NCI-H2171 (cell line): ENCODE measurements at places on chromosomes 16 and 17.

DNA sequence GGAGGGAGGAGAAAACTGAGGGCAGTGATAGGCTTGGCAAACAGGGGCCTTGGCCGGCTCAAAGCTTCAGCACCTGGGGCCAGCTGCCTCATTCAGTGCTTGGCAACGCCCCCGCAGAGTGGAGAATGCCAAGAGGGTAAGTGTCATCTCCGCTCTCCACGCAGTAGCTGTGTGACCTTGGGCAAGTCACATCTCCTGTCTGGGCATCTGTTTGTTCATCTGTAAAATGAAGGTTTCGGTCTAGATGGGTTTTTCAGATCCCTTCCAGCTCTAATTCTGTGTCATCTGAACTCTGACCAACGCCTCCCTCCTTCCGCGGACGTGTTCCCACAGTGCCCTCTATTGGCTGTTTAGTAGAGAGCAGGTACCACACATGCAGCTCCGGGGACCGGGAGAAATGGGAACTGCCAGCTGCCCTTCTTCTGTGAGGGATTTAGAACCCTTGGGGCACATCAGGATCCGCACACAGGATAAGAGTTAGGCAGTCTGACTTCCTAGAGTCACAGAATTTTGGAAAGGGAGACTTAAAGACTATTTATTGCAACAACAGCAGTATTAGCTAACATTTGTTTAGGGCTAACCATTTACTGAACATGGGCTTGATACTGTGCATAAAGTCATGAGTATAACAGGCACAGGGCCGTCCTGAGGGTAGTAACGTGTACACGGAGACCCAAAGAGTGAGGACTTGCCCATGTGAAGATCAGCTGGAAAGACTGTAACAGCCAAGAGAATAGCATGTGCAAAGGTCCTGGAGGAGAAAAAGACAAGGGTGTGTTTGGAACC lies 26.8 kb downstream of the GP2 start:
- DNase-seq: no peak

DNA sequence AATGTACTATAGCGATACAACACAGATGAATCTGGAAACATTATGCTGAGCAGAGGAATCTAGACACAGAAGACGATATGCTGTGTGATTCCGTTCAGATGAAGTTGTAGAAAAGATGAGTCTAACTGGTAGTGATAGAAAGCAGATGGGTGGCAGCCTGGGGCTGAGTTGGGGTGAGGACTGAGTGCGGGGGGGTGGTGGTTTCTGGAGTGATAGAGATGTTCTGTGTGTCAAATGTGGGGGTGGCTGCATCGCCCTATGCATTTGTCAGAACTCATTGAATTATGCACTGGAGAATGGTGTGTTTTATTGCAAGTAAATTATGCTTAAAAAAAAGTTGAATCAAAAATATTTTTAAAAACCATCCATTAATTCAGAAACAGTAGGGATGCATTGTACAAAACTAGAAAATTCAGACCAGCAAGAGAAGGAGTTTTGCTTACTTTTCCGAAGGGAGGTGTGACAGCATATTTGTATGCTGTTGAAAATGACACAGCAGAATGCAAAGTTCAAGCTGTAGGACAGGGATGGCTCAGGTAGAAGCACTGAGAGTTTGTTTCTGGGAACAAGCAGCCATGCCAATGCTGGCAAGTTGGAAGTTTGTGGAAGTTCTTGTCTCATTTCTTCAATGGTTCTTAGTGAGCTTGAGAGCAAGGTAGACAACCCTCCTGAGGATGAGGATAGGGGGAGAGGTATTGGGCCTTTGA lies 13.0 kb upstream of the DRG2 start:
- DNase-seq: no peak

DNA sequence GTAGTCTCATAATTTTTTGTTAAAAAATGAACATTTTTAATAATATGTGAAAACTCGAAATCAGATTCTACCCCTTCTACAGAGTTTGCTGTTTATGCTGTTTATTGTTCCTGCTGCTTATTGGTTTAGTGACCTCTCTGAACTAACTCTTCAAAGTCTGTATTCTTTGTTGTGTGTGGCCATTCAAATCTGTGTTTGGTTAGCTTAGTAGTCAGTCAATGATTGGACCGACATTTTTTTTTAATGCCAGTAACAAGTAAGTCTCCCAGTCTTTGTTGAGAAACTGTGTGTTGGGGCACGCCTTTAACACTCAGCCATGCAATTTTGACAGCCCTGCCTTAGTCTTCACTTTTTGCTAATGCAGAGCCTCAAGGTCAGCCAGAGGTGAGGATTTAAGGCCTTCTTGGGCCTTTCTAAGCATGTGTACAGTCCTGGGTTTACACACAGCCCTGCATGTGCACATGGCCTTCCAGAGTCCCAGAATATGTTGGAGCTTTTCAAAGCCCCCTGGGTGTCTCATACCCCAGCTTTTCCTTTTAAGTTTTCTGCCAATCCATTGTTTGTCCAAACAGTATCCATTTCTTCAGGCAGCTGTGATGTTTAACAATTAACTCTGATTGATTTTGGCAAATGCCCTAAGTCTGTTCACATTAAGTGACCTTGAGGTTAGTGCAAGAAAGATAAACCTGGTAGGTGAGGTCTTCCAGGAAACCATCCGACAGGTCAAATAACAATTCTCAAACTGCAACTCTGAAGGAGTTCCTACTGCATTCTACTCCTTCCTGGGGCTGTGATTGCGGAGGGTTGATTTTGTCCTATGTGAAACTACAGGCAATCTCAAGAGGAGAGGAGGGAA lies 389.3 kb downstream of the PMP22 start:
- no peak for DNase-seq

DNA sequence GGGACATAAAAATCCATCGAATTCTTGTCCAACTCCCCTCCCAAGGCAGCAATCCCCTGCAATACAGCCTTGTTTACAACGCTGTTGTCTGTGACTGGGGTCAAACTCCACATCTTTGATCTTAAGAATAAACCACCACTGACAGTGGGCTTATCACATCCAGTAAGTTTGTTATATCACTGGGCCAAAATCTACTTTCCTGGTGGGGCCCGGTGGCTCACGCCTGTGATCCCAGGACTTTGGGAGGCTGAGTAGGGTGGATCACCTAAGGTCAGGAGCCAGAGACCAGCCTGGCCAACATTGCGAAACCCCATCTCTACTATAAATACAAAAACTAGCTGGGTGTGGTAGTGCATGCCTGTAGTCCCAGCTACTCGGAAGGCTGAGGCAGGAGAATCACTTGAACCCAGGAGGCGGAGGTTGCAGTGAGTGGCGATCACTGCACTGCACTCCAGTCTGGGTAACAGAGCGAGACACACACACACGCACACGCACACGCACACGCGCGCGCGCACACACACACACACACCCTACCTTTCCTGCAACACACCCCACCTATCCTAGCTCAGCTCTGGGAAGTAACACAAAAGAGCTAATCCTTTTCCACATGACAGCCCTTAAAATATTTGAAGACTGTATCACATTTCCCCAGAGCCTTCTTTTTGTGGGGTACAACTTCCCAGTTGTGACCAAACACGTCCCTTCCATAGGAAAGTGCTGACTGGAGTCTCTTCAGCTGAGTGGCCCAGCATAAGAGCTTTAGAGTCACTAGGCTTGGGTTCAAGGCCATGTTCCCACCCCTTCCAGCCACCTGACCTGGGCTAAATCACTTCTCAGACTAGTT lies 20.9 kb upstream of the ABCC1 start:
- no peak for DNase-seq

- DNase-seq: no peak
These were observed 5.2 kb downstream of the P4HB start for GRCh38 chr17:81854974-81855774.

- peak; percentile 69 for DNase-seq
These were observed 156.8 kb upstream of the CDH13 start for GRCh38 chr16:82470016-82470415.

DNA sequence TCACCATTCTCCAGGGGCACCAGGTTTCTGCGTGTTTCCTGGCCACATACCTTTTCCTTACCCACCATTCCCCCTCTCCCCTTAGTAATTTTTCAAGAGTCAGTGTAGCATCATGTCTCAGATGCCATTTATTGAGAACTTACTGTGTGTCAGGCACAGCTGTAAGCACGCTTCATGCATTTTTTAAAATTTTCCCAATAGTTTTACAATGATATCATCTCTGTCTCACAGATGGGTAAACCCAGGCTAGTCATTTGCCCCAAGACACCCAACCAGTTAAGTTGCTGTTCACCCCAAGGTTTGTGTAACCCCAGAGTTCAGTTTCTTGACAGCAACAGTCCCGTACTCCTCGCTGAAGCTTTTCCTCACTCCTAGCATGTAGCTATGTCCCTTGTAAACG lies 56.4 kb upstream of the IRX3 start:
- DNase-seq: no peak

DNA sequence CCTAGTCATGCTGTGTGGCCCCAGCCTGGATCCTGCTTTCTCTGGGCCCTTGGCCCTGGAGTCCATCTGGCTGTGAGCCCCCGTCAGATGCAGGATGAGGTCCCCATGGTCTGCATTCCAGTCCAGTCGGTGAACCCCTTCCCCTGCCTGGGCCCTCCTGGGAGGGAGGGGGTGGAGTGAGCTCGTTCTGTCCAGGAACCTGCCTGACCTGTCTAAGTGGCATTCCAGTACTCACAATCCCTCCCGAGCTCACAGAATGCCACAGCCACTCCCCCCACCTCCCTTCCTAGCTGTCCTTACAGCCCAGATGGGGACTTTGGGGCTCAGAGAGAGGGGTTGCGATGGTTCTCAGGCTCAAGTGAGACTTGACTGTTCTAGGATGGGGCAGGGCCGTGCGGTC lies 15.5 kb downstream of the SPNS2 start:
- no peak for DNase-seq

DNA sequence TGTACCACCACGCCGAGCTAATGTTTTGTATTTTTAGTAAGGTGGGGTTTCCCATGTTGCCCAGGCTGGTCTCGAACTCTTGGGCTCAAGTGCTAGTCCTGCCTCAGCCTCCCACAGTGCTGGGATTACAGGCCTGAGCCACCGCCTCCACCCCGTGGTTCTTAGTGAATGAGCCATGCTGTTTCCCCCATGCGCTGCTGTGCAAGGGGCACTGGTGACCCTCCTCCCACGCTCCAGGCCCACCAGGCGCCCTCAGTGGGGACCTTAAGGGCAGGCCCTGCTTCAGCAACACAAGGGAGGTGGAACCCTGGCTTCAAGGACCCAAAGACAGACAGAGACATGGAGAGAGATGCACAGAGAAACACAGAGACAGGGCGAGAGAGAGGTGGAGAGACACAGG lies 15.4 kb upstream of the NUDT16L1 start:
- no peak for DNase-seq

DNA sequence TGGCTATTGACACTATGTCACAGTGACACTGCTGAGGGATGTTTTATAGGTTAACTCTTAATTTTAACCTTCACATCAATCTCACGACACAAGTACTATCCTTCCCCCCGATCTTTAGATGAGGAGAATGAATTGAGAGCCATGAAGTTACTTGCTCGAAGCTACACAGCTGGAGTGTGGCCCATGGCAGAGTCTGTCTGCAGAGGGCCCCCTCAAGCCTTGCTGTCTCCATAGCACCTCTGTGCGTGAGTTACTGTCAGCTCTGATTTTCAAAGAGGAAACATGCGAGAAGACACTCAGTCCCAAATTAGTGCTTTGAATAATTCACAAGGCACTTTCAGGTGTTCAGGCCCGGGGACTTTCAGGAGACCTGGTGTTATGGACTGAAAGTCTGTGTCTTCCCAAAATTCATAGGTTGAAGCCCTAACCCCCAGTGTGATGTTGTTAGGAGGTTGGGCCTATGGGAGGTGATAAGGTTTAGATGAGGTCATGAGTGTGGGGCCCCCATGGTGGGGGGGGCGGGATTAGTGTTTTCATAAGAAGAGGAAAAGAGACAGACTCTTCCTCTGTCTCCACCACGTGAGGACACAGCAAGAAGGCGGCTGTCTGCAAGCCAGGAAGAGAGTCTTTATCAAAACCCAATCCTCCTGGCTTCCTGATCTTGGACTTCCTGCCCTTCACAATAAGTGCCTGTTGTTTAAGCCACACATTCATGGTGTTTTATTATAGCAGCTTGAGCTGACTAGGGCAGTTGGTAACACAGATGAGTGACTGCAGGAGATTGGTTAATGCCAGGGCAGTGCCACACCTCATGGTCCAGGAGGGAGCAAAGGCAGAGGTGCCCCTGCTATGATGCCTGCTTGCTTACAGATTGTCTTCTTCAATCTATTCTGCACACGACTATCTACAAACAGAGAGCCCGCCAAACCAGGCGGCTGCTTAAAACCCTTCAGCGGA lies 281.8 kb downstream of the HAPSTR1 start:
- DNase-seq: no peak

- DNase-seq: no peak
These were observed 2.1 kb downstream of the ATP5PD start for GRCh38 chr17:75044716-75045115.

GRCh38 chr17:35287286-35287811 lies 44.5 kb downstream of the SLFN5 start:
- no peak for DNase-seq

DNA sequence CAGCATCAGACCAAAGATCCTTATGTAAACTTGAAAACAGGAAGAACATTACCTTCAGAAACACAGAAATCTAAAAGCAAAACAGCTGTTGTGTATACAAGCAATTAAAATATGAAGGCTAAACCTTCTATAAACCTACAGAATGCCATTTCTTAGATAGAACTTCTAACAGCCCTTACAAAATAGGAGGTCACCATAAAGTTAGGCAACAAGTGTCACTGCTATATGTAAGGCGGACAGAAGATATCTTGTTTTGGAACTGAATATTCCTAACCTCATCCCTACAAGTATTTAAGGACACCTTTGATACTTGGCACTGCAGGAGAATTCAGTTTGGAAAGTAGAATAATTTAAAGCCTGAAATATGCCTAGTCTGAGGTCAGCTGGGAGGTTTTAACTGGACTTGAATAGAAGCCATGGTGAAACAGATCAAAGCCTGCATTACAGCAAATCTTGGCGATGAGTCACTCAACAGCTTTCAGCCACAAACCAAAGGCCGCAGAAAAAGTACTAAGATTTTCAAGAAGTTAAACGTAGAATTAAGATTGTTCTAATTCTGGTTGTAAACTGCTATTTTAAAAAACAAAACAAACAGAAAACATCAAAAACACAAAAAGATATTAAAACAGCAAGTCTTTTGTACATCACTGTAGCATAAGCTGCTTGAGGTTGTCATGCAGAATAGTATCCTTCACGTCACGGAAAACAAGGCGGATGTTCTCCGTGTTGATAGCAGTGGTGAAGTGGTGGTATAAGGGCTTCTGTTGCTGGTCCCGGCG lies 42.7 kb downstream of the GNA13 start:
- no peak for DNase-seq

GRCh38 chr16:50538411-50539052 lies 9.7 kb upstream of the NKD1 start:
- DNase-seq: peak; percentile 27

GRCh38 chr16:81607805-81608522 lies 163.4 kb downstream of the CMIP start:
- DNase-seq: no peak
